ENCODE measurements at places on chromosomes 5 and 9.

GRCh38 chr9:72477930-72478518 lies 43.4 kb upstream of the TMC1 start:
- DNase-seq = no peak

DNA sequence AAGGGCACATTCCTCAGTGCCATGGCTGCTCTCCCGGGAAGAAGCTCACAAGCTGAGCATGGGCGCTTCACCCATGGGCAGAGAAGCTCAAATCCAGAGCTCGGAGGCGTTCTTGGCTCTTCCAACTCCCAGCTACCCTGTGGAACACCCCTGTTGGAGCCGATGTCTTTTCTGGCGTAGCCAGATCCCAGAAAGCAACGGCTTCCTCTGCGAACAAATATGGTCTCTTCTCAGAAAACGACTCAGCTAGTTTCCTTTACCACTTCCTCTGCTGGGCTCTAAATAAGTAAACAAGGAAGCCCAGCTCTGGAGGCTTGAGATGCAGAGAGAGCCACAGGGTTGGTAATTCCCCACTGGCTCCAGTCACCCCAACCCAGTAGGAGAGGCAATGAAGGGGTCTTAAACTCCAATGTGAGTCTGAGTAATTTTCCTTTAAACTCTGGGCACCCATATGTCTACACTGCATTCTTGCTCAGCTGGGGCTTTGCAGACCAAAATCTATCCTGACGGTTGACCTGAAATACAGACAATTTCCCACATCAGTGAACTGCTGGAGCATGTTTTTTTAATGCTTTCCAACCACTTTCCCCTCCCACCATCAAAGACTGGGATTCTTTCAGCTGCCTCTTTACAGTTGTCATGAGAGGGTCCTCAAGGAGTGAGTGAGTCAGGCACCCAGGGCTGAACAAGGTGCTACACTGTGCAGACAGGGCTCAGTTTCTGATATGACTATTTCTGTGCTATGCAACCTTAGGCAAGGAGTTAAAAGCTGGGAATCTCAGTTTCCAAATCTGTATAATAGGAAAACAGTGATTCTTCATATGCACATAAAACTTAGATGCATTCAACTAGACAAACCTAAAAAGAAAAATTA lies at the start of gene LCP2:
Gene LCP2 (minus strand): TSS at position 189 of the 874 bp plus-strand sequence. CDS start 166 bp downstream, at position 23.
- no peak for DNase-seq

DNA sequence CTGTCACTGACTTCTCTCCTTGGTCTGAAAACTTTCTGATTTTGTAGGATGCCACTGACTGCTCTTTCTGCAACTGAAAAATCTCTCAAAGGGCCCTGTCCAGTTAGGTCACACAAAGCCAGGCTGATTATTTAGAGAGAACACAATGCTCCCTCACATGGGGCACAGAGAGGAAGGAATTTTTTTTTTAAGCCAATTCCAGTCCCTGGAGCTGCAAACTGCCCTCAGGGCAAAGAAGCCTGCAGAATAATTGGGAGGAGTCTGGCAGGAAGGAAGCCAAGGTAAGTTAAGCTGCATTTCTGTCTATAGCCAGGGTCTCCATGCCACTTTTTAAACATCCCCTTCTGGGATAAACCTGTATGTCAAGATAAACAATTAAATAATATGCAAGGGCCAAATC lies 305.5 kb downstream of the ZSWIM6 start:
- DNase-seq = no peak

GRCh38 chr5:167574464-167574863 lies 717.0 kb upstream of the WWC1 start:
- DNase-seq = no peak

- DNase-seq = no peak
These were observed 92.4 kb downstream of the GNAQ start for GRCh38 chr9:77939149-77939668.

DNA sequence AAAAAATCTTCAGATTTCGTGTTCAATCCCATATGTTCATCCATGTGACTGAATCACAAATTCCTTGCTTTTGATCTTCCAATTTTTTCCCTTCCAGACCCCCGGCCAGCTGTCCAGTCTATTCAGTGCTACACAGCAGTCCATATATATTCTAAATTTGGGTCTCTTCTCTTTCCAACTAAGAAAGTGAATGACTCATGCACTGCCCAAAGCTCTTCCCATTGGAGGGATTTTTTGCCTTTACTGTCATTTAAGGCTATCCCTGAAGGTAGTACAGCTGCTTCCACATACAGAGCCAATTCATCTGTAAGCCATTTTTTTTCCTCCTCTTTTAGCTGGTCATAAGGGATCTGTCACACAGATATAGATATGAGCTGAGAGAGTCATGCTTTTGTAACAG lies 478.3 kb downstream of the DMRT2 start:
- DNase-seq = no peak

- no peak for DNase-seq
These were observed 107.7 kb downstream of the CCDC192 start for GRCh38 chr5:127810707-127811490.

GRCh38 chr5:79736528-79737514 lies 47.2 kb downstream of the CMYA5 start:
- no peak for DNase-seq

- DNase-seq = no peak
These were observed 10.6 kb downstream of the SPOCK1 start for GRCh38 chr5:137488516-137488915.

- no peak for DNase-seq
These were observed 4.5 kb downstream of the OSTF1 start for GRCh38 chr9:75092766-75093165.

- DNase-seq = no peak
These were observed 23.4 kb downstream of the LCP2 start for GRCh38 chr5:170273968-170274710.

GRCh38 chr5:172411484-172412072 lies 42.7 kb downstream of the SH3PXD2B start:
- no peak for DNase-seq

Data from stimulated activated CD4-positive, alpha-beta T cell treated with anti-CD3 and anti-CD28 coated beads, Interleukin-15, amount 100 ng/mL, for 1 hour (primary cell).